K562 (cell line): ENCODE measurements at places on chromosomes 7 and 10. TPM values are rescaled to one million over a fixed set of nuclear protein-coding genes. Genes with fewer than 3 reads are reported as not detected.

- DNase-seq: no peak
Measured at GRCh38 chr10:70626056-70626455, 23.5 kb upstream of the PRF1 start.

DNA sequence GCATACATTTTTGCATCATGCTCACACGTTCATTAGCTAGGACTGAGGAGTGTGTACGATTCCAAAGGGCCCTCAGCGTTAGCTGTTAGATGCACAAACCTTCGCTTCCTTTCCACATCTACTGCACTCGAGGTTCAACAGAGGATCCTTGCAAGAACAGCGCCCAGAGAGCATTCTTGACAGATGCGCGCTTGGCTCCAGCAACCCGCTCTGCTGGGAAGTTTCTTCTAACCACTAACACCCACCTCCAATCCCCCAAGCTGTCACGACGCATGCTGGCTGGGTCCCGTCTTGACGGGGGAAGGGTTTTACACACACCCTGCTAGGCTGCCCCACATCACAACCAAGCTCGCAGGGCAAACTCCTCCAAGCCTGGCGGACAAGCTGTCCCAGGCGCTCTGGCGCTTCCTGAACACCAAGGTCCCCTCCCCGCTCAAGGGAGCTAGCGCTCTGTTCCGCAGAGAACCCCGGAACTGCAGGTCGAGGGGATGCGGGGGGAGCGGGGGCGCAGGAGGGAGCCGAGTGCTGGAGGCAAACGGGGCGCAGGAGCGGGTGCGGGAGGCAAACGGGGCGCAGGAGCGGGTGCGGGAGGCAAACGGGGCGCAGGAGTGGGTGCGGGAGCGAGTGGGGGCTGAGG, 653 bp upstream of the ADRB1 start:
- DNase-seq: no peak

The RNF32 gene
- polyA plus RNA-seq: 5.2 and 5.3 TPM in 2 replicates

- DNase-seq: no peak
Measured at GRCh38 chr10:110967645-110968044, 48.2 kb downstream of the SHOC2 start.

DNA sequence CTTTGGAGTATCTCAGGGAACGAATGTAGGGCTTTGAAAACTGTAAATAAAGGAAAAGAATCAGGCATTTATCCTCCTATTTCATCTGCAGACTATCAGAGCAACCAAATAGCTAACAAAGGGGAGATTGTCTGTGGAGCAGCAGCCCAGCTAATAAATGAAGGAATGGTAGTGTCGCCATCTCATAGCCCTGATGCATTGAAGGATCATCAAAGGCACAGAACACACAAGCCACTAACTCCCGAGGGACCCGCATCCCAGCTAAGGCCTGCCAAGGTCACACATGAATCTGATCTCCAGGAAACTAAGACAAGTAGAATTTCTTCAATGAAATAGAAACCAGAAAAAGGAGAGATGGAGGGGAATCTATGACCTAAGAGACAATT, 38.2 kb downstream of the CALML5 start:
- DNase-seq: no peak

- DNase-seq: no peak
Measured at GRCh38 chr7:40582539-40582938, 447.7 kb downstream of the SUGCT start.
